ENCODE measurements at places on chromosomes 1 and 21.

- H3K4me1 ChIP-seq = peaks cover 25% of the 10 kb centered on the region
- H3K27ac ChIP-seq = peak within 1 kb of the TSS; percentile 72
- no peaks in the 10 kb centered on the region for H3K27me3 ChIP-seq
- H3K36me3 ChIP-seq = no peaks in the 10 kb centered on the region
These were observed at the start of gene FMOD for GRCh38 chr1:203351037-203351625. Gene FMOD (minus strand): TSS chr1:203351122. CDS start chr1:203348270, 2,852 bp downstream.

GRCh38 chr1:21042929-21043605, 133.6 kb downstream of the EIF4G3 start:
- no peaks in the 10 kb centered on the region for H3K4me1 ChIP-seq
- DNase-seq = no peak
- no peak overlapping the region for H3K4me3 ChIP-seq
- no peaks in the 10 kb centered on the region for H3K27me3 ChIP-seq
- H3K27ac ChIP-seq = no peak overlapping the region

DNA sequence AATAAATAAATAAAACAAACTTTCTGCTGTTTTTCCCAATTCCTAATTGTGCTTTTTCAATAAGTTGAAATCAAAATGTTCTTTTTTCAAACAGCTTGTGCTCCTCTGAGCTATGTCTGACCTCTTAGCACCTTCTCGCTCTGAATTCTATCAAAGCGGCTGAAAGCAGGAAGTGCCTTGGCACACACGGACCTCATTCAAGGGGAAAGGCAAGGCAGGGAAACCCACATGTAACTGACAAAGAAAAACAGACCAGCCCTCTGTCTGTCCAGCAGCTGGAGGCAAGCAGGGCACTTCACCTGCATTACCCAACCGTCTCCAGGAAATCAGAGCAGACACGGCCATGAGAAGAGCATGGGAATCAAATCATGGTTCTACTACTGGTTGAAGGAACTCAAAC, 56.7 kb downstream of the PLPP3 start:
- peaks cover 16% of the 10 kb centered on the region for H3K4me1 ChIP-seq
- no peak for DNase-seq
- H3K27ac ChIP-seq = no peak overlapping the region
- no peak overlapping the region for H3K4me3 ChIP-seq

DNA sequence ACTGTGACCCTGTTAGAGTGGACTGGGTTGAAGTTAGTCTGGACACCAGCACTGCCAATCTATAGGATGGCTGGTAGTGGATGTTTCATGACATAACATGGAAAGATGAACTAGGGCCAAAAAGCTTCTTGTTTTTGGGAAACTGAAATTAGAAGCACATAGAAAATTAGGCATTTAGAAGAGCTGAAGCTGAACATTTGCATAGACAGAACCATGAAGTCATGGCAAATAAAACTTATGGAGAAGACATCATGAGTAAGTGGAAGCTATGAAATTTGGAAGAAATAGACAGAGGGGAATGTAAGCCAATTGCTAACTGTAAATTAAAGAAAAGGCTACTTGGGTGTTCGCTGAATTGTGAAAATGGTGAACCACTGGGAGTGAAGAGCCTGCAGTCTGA, 2.7 kb upstream of the S100A11 start:
- no peak overlapping the region for H3K27ac ChIP-seq
- peaks cover 17% of the 10 kb centered on the region for H3K4me1 ChIP-seq
- no peaks in the 10 kb centered on the region for H3K27me3 ChIP-seq
- H3K36me3 ChIP-seq = no peaks in the 10 kb centered on the region
- no peak for DNase-seq

DNA sequence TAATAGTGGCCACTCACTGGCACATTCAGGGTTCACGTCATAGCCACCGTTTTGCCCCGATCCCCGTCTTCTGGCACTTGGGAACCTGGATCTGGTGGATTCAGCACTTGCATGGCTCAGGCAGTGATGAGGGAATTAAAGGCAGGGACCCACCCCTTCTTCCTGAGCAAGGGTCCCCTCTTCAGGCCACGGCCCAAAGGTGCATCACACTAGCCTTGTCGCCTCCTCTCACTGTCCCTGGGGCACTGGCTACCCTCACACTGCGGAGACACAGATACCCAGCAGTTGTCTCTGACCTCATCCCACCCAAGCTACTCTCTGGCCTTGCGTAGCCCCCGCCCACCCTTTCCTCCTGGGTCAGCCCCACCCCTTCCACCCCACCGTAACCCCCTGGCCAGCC, 19.9 kb upstream of the LDLRAP1 start:
- DNase-seq = no peak
- H3K4me1 ChIP-seq = no peaks in the 10 kb centered on the region
- no peaks in the 10 kb centered on the region for H3K27me3 ChIP-seq
- no peaks in the 10 kb centered on the region for H3K36me3 ChIP-seq
- H3K27ac ChIP-seq = no peak overlapping the region

- H3K27me3 ChIP-seq = peaks cover 14% of the 10 kb centered on the region
- H3K36me3 ChIP-seq = no peaks in the 10 kb centered on the region
- H3K27ac ChIP-seq = no peak overlapping the region
- no peak overlapping the region for H3K4me3 ChIP-seq
These were observed 728.6 kb downstream of the PTPRU start for GRCh38 chr1:29964718-29965533.

DNA sequence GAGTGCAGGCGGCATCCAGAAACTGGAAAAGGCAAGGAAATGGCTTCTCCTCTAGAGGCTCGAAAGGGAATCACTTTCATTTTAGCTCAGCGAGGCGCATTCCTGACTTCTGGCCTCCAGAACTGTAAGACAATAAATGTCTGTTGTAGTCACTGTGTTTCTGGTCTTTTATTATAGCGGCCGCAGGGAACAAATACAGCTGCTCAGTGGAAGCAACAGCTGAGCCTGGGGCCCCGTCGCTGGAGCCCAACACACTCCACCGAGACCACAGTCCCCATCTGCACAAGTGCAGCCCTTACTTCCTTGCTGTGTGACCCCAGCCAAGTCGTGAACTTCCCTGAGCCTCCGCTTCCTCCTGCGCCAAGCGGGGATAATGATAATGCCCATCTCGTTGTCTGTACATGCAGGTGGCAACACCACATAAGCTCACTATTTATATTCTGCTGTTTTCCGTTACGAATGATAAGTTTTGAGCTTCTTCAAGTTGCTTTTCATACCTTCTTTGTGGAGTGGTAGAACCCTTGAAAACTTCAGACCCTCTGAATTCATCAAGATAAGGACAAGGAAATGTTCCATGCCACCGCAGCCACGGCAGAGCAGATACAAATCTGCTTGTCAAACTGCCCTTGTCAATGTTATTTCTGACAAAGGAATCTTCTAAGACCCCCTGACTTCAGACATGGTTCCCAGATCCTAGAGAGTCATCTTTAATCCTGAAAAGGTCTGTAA, 3.2 kb upstream of the LAPTM5 start:
- H3K27ac ChIP-seq = peak overlapping the region; percentile 13
- H3K4me1 ChIP-seq = no peaks in the 10 kb centered on the region
- no peaks in the 10 kb centered on the region for H3K36me3 ChIP-seq
- H3K27me3 ChIP-seq = no peaks in the 10 kb centered on the region
- DNase-seq = no peak

GRCh38 chr1:145784409-145784808, 39.5 kb downstream of the RNF115 start:
- H3K4me3 ChIP-seq = no peak overlapping the region
- no peaks in the 10 kb centered on the region for H3K36me3 ChIP-seq
- H3K27me3 ChIP-seq = no peaks in the 10 kb centered on the region
- no peak for DNase-seq

DNA sequence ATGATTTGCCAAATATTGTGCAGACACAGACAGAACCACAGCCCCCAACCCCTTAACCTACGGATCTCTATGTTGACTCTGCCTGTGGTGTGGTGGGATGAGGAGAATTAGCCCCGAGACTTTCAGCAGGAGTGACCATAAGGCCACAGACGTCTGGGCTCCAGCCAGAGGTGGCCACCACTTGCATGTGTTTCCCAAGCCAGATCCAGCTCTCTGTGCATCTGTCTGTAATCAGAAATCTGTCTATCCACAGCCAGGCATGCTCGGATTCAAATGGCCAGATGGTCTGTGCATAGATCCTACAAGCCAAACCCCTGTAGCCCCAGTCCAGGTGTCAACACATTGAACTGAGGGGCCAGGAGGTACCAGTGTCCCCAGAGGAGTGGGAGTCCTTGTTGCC, 140.6 kb downstream of the SYF2 start:
- H3K27ac ChIP-seq = no peak overlapping the region
- H3K36me3 ChIP-seq = no peaks in the 10 kb centered on the region
- no peak overlapping the region for H3K4me3 ChIP-seq
- H3K4me1 ChIP-seq = no peaks in the 10 kb centered on the region
- DNase-seq = no peak

GRCh38 chr1:212012034-212012740, 23.2 kb downstream of the INTS7 start:
- DNase-seq = peak; percentile 70
- no peaks in the 10 kb centered on the region for H3K36me3 ChIP-seq
- no peaks in the 10 kb centered on the region for H3K4me1 ChIP-seq
- no peaks in the 10 kb centered on the region for H3K27me3 ChIP-seq

DNA sequence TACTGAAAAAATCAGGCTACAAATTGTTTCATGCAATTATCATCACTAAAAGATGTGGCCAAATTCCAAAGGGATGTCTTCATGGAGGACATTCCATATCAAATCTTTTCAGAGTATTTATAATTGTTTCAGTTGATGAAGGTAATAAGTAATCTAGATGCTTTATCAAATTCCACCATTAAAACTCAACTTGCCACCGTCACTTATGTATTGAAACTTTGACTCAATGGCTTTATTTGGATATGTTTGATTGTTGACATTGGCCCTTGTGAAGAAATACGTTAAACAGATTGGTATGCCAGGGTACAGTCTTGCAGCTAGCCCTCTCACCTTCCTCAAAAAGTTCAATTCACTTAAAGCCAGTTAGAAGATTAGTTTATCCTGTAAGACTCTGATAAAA, 32.2 kb upstream of the PALMD start:
- H3K36me3 ChIP-seq = no peaks in the 10 kb centered on the region
- H3K4me3 ChIP-seq = no peak overlapping the region
- DNase-seq = no peak
- H3K27ac ChIP-seq = no peak overlapping the region

DNA sequence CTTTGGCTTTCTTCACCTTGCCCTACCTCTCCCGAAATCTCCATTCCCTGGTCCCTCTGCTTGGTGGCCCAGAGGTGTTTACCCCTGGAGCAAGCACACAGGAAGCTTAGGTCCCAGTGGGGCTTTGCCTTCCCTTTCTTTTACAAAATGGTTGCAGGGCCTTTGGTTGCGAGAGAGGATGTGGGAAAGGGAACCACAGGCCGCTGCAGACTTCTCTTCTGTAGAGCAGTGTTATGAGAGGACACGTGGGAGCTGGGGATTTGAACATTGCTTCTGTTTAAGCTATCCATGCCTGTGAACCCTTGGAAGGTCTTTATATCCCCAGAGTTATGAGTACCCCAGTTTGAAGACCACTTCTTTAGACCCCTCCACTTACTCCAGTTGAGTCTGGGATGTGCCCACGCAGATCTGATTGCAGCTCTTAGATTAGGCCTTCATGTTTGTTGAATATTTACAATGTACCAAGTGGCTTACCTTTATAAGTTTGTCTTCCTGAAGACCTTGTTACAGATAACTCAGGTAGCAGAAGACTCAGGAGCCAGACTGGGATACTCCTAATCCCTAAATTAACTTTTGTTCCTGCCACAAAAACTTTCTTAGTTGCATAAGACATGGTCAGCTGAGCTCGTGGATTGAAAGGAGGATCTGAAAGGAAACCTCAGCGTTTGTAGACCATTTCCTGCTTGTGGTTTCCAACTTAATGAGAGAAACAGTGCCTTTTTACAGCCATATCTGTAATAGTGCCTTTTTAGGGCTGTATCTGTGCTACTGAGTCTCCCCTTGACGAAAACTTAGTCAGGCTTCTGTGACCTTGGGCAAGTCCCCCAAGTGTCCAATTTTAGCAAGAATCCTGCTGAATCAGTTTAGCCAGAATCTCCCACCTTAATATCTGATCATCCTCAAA, 21.9 kb upstream of the IVNS1ABP start:
- DNase-seq = peak; percentile 62
- H3K27me3 ChIP-seq = no peaks in the 10 kb centered on the region
- peak overlapping the region; percentile 26 for H3K27ac ChIP-seq
- no peak overlapping the region for H3K4me3 ChIP-seq
- peaks cover 11% of the 10 kb centered on the region for H3K4me1 ChIP-seq
